ENCODE measurements at places on chromosomes 12 and 14.

DNA sequence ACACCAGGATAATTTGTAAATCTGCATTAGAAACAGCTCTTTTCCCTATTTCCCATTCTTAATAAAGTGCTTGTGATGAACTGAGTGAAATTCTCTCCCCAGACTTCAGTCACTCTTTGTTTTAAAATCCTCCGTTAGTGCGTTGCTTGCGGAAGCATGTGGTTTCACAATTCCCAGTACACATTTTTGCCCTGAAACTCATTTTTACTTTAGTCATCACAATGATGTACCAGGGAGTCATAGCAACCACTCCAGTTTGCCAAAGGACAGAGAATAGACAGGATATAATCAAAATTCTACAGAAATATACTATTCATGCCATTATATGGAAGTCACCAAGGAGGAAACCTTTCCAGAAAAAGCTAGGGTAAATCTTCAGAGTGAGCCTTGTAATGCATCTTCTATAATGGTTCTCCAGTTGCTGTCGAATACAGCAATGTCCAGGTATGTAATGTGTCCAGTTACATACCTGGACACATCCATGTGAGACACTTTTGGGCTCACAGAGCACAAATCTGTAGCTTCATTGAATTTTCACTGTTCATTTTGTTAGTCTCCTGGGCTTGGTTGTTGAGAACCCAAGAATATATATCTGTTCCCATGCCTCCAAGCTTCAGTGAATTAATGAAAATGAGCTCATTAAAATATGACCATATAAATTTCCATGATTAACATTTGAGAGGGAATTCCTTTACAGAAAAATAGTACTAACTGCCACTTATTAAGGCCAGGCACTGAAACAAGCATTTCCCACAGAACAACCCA, 57.8 kb downstream of the GPR135 start:
- no peak for DNase-seq

- no peak for DNase-seq
Observed at GRCh38 chr14:72165229-72165698, 233.0 kb downstream of the RGS6 start.

- no peak for DNase-seq
Observed at GRCh38 chr14:77859934-77860570, 60.1 kb downstream of the ADCK1 start.

GRCh38 chr14:90857866-90858265, 41.6 kb upstream of the TTC7B start:
- no peak for DNase-seq

GRCh38 chr14:83347874-83348273, 1814.2 kb upstream of the SEL1L start:
- DNase-seq = no peak

- no peak for DNase-seq
Observed at GRCh38 chr14:34853041-34853440, 22.1 kb downstream of the BAZ1A start.

DNA sequence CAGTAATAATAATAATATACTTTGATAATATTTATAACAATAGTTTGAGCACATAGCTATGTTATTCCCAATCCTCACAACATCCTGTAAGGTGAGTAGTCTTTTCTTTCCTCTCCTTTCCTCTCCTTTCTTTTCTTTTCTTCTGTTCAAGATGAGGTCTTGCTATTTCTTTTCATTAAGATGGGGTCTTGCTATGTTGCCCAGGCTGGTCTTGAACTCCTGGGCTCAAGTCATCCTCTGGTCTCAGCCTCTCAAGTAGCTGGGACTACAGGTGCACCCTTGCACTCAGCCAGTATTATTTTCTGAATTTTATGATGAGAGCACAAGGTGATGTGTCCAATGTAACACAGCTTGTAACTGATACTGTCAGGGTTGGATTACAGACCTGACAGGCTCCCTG, 134.6 kb downstream of the OTOGL start:
- no peak for DNase-seq

All from frontal cortex (tissue), 4 donors.